ENCODE measurements at places on chromosomes 7 and 10. TPM values are rescaled to one million over a fixed set of nuclear protein-coding genes. Genes with fewer than 3 reads are reported as not detected.
A peak's percentile ranks its signal among the peaks of the same experiment; 100 is the strongest.

PNLIPRP3 gene
- total RNA-seq, result not detected

MOGAT3 gene
- not detected for total RNA-seq

NME8 gene
- not detected for total RNA-seq

CEP55 gene
- total RNA-seq, result 2.4 TPM

MYO1G gene
- total RNA-seq, result 0.41 TPM

- peak; percentile 74 for DNase-seq
These were observed 72.1 kb upstream of the TNRC18 start for GRCh38 chr7:5495581-5496375.

GRCh38 chr7:13021566-13022300 is 334.3 kb downstream of the ARL4A start:
- DNase-seq, result no peak

DNA sequence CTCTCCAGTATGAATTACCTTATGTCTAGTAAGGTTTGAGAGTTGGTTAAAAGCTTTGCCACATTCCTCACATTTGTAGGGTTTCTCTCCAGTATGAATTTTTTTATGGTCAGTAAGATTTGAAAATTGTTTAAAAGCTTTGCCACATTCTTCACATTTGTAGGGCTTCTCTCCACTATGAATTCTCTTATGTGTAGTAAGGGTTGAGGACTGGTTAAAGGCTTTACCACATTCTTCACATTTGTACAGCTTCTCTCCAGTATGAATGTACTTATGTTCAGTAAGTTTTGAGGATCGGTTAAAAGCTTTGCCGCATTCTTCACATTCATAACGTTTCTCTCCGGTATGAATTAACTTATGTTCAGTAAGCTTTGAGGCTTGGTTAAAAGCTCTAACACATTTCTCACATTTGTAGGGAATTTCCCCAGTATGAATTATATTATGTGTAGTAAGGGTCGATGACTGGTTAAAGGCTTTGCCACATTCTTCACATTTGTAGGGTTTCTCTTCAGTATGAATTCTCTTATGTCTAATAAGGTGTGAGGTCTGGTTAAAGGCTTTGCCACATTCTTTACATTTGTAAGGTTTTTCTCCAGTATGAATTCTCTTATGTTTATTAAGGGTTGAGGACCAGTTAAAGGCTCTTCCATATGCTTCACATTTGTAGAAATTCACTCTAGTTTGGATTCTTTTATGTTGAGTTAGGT is 12.2 kb downstream of the ZNF117 start:
- no peak for DNase-seq

GRCh38 chr7:156082048-156083040 is 270.1 kb upstream of the SHH start:
- no peak for DNase-seq

GRCh38 chr10:42979181-42979580 is 97.7 kb upstream of the RET start:
- DNase-seq, result no peak

DNA sequence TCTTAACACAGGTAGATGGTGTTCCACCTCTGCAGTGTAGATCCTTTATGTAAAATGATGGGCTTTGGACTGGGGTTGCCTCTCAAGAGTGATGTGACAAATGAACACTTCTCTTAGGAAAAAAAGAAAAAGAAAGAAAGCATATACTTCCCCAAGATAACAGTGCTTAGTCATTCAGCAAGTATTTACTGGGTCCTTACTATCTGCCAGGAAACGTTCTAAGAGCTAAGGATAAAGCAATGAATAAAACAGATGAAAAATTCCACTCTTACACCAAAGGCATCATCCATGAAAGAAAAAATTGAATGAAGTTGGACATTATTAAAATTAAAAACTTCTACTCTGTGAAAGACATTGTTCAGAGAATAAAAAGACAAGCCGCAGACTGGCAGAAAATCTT is 177.3 kb downstream of the C7orf25 start:
- DNase-seq, result no peak

- DNase-seq, result no peak
These were observed 34.2 kb downstream of the CAMK2B start for GRCh38 chr7:44291066-44291732.

DNA sequence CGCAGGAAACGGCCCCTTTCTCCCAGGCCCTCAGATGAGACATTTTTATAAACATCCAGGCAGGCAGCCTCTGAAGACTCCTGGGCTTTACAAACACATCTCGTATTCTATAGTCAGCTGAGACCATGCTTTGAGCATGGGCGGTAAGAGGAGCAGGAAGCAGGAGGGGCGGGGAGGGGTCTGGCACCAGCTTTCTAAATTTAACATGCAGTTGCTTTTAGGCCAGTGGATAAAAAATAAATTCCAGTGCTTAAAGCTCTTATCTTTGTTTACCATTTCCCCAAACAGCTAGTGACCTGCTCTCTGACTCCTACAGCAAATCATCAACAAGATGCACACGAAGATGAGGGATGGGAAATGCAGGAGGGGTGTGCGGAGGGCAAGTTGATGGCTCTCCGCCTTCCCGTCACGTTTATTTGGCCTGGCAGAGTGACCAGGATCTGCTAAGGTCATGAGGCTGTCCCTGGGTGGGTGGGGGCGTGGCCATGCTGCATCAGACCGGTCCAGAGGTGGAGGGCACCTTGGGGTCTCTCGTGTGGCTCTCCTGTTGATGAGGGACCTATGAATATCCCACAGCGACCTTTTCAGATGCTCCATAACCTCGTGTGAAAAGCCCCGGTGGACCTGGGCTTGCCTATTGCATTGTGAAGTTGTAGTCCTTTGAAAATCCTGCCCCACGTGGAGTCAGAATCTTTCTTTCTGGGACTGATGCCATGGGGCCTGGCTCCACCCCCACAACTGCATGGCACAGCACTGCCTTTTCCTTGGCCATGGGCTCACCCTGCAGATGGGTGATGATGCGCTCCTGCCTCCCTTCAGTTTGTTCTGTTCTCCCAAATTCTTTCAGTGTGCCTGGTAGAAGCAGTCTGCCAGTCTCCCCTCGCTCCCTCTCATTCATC is 67.5 kb downstream of the PARP12 start:
- DNase-seq, result peak; percentile 38

DNA sequence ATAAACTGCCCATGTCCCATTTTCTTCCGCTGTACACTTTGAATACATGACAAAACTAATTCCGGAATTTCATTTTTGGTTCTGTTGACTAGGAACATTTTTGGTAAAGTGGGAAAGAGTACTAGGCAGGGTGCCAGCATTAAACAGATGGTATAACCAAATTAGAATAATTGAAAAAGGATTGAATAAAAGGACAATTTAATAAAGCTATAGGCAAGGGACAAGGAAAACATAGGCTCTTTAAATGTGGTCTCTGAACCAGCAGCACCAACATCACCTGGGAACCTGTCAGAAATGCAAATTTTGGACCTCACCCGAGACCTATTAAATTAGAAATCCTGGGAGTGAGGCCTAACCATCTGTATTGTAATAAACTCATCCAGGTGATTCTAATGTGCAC is 376.9 kb downstream of the LRRTM3 start:
- no peak for DNase-seq

- no peak for DNase-seq
These were observed 124.8 kb downstream of the TSPAN12 start for GRCh38 chr7:120733143-120733542.

DNA sequence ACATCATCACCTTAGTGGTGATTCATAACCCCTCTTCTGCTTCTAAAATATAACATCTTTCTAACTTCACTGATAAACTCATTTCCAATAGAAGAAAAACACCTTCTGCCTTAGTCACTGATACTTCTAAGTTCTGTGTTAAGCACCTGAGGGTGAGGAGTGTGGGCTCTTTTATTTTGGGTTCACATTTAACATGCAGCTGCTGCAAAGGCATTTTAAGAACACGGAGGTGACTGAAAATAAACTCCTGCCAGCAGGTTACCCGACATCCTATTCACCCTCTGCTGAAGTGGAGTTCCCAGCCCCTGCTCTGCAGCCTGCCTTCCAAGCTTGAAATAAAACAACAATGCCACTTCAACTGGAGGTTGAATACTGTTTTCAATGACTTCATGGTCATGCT is 202.9 kb upstream of the PLXNA4 start:
- no peak for DNase-seq

- no peak for DNase-seq
These were observed 25.5 kb upstream of the HABP2 start for GRCh38 chr10:113527211-113527906.

DNA sequence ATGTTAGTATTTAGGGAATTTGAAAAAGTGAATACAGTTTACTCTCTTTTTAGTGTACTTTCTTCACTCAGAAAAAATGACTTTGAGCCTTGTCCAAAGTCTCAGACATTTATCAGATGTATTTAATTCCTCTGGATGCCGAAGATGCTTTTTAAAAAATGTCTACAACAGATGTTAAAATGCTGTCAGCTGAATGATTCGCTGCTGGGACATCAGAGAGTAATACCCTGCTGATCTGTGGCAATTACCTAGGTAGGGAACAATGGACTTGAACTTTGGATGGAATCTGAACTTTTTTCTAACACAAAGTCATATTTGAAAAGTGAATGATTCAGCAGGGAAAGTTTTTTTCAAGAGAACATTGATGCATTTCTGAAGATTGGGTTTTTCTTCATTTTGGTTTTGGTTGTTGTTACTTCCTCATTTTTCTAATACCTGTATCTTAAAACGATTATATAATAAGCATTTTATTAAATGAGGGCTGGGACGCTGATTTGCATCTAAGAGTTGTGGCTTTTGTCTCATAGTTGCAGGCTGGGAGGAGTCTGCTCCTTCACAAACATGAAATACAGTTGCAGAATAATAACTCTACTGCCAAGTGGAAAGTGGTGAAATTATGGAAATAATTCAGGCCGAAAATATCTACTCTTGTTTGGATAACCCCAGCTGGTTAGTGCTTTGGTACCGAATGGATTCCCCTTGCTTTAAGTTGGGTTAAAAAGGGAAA is 98.0 kb downstream of the SPAG6 start:
- no peak for DNase-seq

All from frontal cortex (tissue), 4 donors.